ENCODE measurements at places on chromosomes 4 and X. TPM values are rescaled to one million over a fixed set of nuclear protein-coding genes. Genes with fewer than 3 reads are reported as not detected.

The SGMS2 gene
- 15.6 TPM for total RNA-seq

The HEPH gene
- 1.5 TPM for total RNA-seq

The CCDC158 gene
- 3.9 TPM for total RNA-seq

The NHSL2 gene
- total RNA-seq = 1.3 TPM

The PPP2R2C gene
- total RNA-seq = 0.13 TPM

The GYPB gene
- total RNA-seq = not detected

The MAGEC2 gene
- not detected for total RNA-seq

The RNF212 gene
- total RNA-seq = 0.25 TPM

The PLS3 gene
- 68.7 TPM for total RNA-seq

The P2RY4 gene
- total RNA-seq = 0.18 TPM

The DUSP21 gene
- not detected for total RNA-seq

The PGK1 gene
- total RNA-seq = 158 TPM

The UCP1 gene
- not detected for total RNA-seq

The PPBP gene
- total RNA-seq = 1.4 TPM

The PCDH10 gene
- total RNA-seq = not detected

The TEX13A gene
- total RNA-seq = not detected

The GAGE2A gene
- 0.58 TPM for total RNA-seq

The KLHL4 gene
- total RNA-seq = 0.28 TPM

The FAM9B gene
- total RNA-seq = 1.1 TPM

The CDX4 gene
- not detected for total RNA-seq

The MED28 gene
- total RNA-seq = 15.9 TPM

The TMEM154 gene
- 2.1 TPM for total RNA-seq

The MAGEB2 gene
- 0.15 TPM for total RNA-seq

The PRDM8 gene
- 0.28 TPM for total RNA-seq

The ALAS2 gene
- 1.9 TPM for total RNA-seq

The AFP gene
- 3.3 TPM for total RNA-seq

The CSAG1 gene
- total RNA-seq = not detected

The MYOZ2 gene
- total RNA-seq = not detected

The MSX1 gene
- total RNA-seq = 0.33 TPM

The PNCK gene
- not detected for total RNA-seq

The CXCL8 gene
- total RNA-seq = 0.28 TPM

The TMPRSS11D gene
- total RNA-seq = not detected

The GPR34 gene
- total RNA-seq = 1.2 TPM

The IL21 gene
- not detected for total RNA-seq

The SFRP2 gene
- 0.55 TPM for total RNA-seq

The GYG2 gene
- total RNA-seq = 16.7 TPM

The GPR119 gene
- not detected for total RNA-seq

The POU3F4 gene
- not detected for total RNA-seq

The MOSPD2 gene
- 4.2 TPM for total RNA-seq

The CLCN3 gene
- total RNA-seq = 21.7 TPM

The PABPC1L2B gene
- not detected for total RNA-seq

The ARSJ gene
- 2.2 TPM for total RNA-seq

The NDST4 gene
- total RNA-seq = not detected

The GAGE12J gene
- total RNA-seq = 0.73 TPM

The DCLK2 gene
- 0.68 TPM for total RNA-seq

The BMPR1B gene
- total RNA-seq = 0.93 TPM

The COL25A1 gene
- total RNA-seq = 2.5 TPM

The GC gene
- 3,366 TPM for total RNA-seq

The SLC7A11 gene
- 0.13 TPM for total RNA-seq

The KLB gene
- total RNA-seq = 22.0 TPM

The SSX1 gene
- total RNA-seq = 0.13 TPM

The GAGE13 gene
- total RNA-seq = not detected

The TCEAL6 gene
- not detected for total RNA-seq
